ENCODE measurements at places on chromosomes 6 and 20.

DNA sequence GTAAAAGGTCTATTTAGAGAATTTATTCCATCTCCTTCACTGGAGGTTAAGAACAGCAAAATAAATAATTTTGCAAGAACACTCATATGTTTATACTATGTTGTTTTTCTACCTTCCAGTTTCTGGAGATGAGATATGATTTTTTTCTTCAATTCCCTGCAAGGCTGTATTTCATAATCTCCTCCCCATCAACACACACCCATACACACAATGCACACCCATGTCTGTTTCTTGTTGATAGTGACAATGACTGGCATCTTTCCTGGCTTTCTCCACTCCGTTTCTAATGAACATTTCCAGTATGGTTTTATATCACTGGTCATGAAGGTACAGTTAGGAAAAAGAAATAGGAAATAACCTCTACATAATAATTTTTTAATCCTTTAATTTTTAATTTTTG lies 202.1 kb downstream of the ARHGAP18 start:
- no peak for DNase-seq

DNA sequence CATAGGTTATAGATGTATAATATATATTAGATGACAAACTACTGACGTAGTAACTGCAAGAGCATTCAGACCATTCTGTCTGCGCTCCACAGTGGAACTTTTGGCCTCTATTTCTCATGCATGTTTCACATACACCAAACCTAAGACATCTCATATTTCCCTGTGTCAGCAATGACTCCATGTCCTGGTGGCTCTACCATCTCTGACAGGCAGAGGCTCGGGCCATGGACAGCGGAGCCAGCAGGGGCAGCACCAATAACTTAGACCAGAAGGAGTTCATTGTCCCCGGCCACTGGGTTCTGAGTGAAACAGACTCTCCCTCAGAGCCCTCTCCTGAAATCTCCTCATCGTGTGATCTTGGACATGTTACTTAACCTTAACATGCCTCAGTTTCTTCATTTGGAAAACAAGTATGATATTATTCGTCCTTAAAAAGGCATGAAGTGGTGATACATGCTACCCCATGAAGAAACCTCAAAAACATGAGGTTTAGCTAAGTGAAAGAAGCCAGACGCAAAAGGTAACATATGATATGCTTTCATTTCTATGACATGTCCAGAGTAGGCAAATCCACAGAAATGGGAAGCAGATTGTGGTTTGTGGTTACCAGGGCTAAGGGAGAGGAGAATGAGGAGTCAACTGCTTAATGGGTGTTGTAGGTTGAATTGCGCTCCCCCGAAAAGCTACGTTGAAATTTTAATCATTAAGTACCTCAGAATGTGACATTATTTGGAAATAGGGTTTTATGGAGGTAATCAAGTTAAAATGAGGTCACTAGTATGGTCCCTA lies 564.0 kb upstream of the JARID2 start:
- DNase-seq = no peak

DNA sequence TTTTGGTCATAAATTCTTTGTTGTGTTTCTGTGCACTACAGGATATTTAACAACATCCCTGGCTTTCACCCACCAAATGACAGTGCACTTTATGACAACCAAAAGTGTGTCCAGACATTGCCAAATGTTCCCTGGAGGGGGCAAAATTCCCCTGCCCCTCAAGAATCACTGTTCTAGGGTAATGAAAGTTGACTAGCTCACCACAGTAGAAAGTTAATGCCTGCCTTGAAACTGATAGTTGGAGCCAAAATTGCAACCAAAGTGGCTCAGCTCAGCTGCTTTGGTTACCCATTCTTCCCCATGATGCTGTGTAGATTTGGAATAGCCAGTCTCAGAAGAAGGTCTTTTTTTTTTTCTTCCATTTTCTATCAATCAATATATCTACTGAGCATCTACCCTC lies 150.6 kb downstream of the RALGAPA2 start:
- no peak for DNase-seq

DNA sequence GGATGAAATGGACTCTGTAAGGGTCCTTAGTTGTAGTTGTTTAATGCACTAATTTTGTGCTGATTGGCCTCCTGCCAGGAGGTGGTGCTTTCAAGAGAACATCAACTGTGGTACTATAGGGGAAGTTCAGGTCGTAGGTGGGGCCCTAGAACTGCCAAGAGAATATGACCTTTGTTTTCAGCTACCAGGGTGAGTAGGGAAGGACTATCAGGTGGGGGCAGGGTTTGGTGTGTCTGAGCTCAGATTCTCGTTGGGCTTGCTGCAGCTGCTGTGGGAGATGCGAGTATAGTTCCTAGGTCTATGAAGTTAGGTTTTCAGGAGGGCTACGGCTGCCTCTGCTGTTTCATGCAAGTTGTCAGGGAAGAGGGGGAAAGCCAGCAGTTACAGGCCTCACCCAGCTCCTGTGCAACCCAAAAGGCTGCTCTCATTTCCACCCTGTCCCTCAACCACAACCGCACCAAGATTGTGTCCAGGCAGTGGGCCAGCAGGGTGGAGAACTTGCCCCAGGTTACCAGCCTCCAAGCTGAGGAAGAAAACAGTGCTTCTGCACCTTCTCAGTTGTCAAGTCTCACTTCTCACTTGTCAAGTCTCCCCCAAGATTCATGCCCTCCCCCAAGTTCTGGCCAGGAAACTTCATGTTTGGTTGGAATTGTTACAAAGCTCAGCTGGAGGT lies 626.5 kb upstream of the MAP3K7 start:
- no peak for DNase-seq

- no peak for DNase-seq
These were observed 32.3 kb downstream of the NCR2 start for GRCh38 chr6:41367700-41368099.

DNA sequence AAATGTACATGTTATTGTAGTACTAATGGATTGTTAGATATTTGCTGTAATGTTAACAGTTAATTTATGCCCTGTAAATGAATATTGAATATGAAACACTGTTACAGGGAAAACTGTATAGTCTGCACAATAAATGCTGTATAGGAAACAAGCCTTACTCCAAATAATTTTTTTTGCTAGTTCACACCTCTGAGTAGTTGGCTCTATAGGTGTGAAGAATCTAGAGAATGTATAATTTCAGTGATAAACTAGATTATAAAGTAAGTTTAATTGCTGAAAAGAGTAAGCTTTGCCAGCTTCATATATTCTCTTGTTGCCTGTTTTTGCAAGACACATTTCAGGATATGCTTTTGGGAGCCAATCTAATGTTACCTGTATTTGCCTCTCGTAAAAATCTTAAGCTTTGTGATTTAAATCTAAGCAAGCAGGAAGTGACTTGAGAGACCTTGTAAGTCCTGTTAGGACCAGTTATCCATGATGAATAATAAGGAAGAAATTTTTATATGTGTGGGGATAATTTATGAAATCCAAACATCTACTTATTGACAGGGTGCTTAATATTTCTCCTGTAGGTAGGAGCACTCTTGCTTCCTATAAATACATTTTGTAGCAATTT lies 232.4 kb downstream of the ZFAND3 start:
- DNase-seq = no peak

GRCh38 chr6:122154912-122155575 lies 244.4 kb upstream of the HSF2 start:
- no peak for DNase-seq

DNA sequence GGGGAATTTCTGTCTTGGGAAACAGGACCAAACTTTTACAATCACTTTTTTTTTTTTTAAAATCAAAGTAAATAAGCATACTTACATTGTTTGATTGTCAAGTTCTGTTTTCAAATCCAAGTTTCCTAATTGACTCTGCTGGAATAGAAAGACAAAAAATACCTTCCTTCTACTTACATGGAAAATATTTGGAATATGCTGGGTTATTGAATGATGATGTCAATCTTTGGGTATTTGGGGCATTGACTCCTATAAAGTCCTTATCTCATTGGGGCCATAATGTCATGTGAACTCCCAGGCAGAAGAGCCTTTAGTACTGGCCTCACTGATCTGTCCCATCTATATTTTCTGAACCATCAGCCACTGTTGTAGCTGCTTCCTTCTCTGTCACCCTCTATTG lies 122.6 kb upstream of the NOX3 start:
- DNase-seq = no peak

DNA sequence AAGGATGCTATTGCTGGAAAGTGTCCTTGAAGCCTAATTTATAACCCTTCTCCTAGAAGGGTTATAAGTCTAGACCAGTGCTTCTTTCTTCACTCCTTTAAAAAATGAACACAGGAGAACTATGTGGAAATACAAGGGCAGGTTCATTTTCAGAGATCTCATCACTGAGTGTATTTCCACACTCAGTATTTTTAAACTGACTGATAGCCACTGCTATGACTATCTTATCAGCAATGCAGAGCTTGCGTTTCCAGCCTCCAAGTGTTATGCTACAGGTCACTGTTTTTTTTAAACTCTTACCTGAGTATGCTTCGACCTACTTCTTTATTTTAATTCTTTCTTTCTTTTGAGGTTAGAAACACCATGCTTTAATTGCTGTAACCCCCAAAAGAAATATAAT lies 319.1 kb downstream of the ARHGAP18 start:
- no peak for DNase-seq

- no peak for DNase-seq
These were observed 24.0 kb downstream of the SYNJ2 start for GRCh38 chr6:158005626-158006180.

DNA sequence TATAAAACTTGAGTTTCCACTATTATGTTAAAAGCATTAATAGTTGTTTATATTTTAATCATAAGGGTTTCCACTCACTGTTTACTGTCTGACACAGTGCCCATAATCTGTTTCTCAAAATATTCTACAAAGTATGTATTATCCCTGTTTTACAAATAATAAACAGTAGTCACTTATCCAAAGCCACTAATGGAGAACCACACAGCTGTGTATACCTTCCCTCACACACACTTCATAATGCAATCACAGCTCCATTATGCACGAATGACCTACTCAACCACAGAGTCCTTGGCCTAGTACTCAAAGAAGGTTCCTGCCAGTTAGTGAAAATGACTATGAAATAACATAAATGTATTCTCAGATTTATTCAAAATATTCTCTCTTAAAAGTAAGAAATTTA lies 103.1 kb downstream of the EPB41L2 start:
- no peak for DNase-seq

- no peak for DNase-seq
These were observed 222.6 kb upstream of the QKI start for GRCh38 chr6:163191704-163192537.

DNA sequence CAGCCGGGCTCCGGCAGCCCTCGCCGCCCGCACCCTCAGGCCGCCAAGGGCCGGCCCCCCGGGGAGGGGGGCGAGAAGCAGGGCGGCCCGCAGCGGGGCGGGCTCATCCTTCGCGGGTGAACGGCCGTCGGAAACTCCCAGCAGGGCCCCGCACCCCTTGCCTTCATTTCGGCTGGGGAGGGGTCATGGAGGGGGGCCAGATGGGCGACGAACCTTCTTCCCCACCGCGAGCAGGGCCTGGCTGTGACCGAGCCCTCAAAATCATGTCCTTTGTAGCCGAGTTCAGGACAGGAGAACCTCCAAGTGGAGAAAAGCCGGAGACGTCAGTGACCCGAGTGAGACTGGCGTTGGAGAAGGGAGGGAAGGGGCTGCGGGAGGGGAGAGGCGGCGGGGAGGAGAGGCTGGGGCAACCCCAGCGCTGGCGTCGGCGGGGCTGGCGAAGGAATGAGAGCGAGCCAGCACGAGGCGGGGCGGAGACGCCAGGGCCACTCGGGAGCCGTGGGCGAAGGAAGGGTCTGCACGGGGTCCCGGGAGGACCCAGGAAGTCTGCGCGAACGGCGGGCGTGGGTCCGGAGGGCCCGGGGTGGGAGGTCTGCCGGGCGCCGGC lies 571 bp upstream of the FOXC1 start:
- DNase-seq = no peak

- DNase-seq = no peak
These were observed 172.6 kb downstream of the BMP2 start for GRCh38 chr20:6940048-6940447.

GRCh38 chr6:160667639-160668481 lies 3.8 kb upstream of the LPA start:
- DNase-seq = peak; percentile 18

- DNase-seq = no peak
These were observed 205.8 kb downstream of the TMEM242 start for GRCh38 chr6:157117431-157118095.

DNA sequence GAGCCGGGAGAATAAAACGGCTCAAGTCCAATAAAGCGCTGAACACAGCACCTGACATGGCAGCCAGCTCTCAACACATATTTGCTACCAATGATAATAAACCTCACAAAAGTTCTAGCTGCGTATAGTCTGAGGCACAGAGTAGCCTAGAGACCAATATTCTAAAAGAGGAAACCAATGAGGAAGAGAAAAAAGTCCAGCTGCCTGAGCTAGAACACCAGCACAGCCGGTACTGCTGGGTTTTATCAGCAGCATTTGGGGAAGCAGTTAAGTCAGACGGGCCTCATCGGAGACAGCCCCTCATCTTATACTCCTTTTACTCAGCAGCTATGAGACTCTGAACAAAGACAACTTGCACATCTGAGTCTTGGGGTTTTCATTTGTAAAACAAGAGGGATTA lies 2.4 kb upstream of the RTF2 start:
- DNase-seq = no peak

DNA sequence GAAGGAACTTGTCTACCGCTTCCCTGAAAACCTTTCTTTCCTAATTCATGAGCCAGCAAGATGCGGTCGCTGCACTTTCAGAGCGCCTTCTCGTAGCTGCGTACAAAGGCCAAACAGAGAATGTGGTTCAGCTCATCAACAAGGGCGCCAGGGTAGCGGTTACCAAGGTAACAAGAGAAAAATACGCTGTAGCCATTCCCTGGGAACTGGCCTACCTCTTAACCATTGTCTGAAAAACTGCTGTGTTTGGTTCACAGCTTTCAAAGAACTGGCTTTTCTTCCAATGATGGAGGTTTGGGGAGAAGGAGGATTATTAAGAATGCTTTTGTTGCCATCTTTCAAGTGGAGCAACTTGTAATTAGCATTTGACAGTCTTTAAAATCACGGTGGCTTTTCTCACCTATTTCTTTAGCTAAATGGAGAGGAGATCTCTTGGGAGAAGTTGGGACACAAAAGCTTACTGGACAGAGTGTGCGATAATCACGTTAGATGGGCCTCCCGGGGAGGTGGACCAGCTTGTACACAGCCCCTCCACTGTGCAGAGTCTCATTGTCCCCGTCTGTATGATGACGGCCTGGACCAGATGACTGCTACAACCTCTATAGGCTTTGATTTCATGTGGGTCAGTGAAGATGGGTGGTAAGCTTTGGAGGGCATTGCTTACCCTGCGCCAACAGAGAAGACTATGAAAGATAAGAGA lies 71.5 kb downstream of the LYRM2 start:
- no peak for DNase-seq

DNA sequence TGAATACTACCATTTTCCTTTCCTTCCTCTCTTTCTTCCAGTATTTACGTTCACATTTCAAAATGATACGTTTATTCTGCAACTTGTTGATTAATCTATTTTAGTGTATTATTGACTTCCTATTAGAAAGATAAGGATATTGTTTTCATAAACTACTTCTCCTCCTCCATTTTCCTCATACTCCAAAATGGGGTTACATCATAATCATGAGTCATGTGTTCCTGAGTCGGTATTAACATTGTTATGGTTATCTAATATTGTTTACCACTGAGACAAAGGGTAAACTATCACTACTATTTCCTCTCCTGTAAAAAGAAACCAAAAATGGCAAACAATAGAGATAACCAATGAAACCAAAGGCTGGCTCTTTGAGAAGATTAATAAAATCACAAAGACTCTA lies 126.5 kb upstream of the CDYL start:
- no peak for DNase-seq

Data from CD4-positive, alpha-beta T cell treated with Interleukin-4 for 4 hours (primary cell).